ENCODE measurements at places on chromosomes 1 and 21.

DNA sequence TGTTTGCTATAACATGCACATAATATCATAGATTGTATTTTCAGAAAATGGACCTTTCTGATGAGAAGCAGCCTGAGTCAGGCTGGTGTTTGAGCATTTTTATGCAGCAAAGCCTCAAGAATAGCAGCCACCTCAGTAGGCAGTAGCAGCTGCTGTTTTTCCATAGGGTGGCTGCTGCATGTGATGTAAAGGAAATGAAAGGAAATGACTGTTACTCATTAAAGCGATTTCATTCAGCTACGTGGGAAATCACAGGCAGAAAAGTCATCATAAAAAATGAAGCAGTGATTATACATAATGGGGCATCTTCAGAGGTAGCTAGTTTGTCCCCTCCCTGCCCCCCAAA lies 110.4 kb downstream of the PATJ start:
- no peak for DNase-seq

DNA sequence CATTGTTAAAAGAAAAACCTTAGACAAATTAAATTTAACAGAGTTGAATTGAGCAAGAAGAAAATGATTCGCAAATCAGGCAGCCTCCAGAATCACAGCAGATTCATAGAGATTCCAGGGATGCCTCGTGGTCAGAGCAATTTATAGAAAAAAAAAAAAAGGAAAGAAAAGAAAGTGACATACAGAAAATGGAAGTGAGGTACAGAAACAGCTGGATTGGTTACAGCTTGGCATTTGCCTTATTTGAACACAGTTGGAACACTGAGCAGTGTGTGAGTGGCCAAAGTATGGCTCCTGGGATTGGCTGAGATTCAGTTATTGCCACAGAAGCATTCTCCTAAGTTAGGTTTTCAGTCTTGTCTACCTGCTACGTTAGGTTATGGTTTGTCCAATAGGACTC lies 9.1 kb upstream of the C21orf91 start:
- no peak for DNase-seq

- no peak for DNase-seq
Observed at GRCh38 chr1:218257971-218258370, 27.1 kb upstream of the RRP15 start.

DNA sequence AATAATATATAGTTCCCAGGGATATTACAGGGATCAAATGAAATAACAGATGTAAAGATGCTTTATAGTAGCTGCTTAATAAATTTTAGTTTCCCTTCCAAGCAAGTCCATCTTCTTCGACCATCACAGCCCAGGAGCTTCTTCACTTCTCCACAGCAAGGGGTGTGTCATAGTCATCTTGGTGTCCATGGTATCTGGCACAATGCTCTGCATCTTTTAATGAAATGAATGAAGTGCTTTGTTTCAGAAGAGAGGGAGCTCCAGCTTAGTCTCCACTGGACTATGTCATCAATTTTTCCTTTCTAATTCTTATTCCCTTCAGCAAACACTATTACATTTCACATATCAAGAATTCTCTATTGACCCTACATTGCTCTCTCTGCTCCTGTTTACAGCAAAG lies 4.9 kb upstream of the MACF1 start:
- DNase-seq: no peak

- no peak for DNase-seq
Observed at GRCh38 chr1:40723196-40723955, 31.9 kb downstream of the NFYC start.

GRCh38 chr1:71053758-71054157 lies 6.1 kb upstream of the PTGER3 start:
- no peak for DNase-seq

GRCh38 chr1:175186433-175187160 lies 6.0 kb downstream of the KIAA0040 start:
- no peak for DNase-seq

GRCh38 chr1:218049641-218050040 lies 235.5 kb upstream of the RRP15 start:
- no peak for DNase-seq

DNA sequence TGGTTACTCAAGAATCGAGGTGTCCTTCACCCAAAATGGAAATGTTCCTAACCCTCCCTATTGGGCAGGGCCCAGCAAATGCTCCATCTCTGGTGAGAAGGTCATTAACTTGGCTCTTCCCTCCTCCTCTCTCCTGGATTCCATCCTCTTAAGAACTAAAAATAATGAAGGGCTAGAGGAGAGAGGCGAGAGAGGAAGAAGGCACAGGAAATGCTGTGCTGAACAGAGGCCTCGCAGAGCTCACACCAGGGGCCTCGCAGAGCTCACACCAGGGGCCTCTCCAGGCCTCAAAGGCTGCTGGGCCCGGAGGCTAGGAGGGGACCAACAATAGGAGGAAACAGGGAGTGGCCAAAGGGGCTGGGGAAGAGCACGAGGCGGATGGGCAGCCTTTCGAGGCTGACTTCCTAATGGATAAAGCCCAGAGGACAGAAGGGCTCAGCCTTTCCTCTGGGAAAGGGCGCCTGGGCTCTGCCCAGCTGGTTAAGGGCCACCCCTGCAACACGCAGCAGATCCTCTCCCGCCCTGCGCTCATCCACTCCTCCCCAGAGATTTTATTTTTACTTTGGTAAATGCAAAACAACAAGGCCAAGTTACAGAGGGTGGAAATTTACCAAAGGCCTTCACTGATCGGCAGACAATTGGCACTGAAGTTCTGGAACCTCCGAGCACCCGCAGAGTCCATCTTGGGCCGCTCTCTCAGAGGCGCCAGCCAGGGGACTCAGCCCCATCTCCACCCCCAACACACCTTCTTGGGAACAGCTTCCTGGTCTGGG lies 78.5 kb downstream of the ITPKB start:
- DNase-seq: no peak

GRCh38 chr21:37636152-37636860 lies 269.7 kb downstream of the DYRK1A start:
- DNase-seq: no peak

DNA sequence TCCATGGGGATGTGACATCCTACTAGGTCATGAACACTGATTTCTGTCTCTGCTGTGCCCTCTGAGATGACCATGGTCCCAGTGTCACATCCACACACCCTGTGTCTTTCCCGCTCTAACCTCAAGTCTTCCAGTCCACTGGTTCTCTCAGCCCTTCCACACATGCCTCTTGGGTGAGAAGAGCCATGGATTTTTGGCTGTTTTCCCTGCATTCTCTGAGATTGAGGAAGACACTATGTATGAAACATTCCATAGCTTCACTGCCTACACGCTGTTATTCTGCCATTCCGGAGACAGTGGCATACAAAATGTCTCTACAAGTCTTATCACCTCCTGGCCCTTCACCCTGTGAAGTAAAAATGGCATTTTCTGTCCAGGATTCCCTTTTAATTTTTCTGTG lies 247.3 kb downstream of the BACH1 start:
- DNase-seq: no peak

GRCh38 chr1:31373056-31373896 lies at the start of gene FABP3:
Gene FABP3, minus strand, starts transcription at chr1:31373076. Its CDS starts 62 bp downstream, at chr1:31373014.
- no peak for DNase-seq

DNA sequence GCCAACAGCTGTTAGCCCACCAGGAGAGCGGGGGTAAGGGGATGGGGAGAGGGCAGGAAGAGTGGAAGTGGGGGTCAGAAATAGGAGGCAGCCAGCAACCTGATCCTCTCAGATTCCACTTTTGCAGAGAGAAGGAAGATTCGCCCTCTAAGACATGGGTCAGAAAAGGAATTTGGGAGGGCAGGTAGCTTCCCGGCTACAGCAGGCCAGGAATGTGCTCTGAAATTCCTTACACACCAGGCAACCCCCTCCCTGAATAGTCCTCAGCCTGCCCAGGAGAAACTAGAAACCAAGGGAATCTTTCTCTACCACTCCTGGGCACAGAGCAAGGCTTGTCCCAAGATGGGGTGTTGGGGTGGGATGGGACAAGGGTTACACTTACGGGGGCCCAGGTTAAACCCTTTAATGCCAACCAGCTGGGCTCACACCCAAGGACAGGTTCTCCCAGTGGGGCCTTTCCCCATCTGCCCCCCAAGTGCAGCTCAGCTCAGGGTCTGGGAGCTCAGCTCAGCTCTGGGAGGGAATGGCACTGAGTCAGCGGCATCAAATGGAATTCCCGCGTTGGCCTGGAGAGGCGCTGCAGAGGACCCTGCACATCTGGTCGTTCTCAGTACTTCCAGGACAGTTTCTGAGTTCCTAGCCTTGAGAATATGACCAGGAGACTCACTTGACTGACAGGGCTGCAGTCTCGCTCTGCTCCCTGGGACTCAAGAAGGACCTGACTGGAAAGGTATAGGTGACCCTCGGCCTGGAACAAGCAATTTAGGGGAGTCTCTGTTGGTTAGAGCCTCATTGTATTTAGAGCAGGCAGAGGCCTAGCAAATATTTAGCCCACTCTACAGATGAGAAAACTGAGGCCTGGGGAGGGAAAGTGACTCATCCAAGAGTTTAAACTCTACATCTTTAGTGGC lies 761 bp downstream of the TNNT2 start:
- no peak for DNase-seq

DNA sequence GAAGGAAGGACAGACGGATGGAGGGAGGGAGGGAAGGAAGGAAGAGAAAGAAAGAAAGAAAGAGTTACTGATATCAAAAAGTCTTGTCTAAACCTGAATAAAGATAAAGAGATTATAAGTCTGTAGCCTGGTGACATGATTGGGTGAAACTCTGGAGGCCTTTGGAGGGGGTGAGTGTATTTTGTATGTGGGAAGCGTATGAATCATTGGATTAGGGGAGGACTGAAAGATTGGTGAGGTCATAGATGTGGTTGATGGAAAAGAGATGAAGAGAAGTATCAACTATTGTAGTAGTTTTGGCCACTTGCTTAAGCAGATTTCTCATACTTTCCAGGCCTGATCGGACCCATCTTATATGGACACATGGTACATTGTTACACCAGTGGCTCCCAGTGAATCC lies 11.5 kb upstream of the KCNJ6 start:
- no peak for DNase-seq

DNA sequence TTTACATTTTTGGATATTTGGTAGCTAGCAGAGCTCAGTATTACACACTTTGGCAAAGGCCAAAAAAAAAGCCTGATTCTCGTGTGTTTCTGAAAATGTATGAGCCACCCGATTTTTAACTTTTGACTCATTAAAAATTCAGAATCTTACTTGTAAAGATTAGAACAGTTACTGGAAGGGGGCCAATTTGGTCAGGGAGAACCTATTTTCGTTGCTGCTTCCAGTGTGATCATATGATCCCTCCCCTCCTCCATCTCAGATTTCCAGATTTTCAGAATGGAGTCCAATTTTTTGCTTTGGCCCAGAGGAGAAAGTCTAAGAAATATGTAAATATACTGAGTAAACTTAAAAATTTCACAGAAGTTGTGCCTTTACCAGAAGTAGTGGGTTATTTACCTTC lies 3.2 kb upstream of the OR2AK2 start:
- no peak for DNase-seq

GRCh38 chr1:207904391-207904790 lies 6.5 kb downstream of the CD34 start:
- DNase-seq: no peak

DNA sequence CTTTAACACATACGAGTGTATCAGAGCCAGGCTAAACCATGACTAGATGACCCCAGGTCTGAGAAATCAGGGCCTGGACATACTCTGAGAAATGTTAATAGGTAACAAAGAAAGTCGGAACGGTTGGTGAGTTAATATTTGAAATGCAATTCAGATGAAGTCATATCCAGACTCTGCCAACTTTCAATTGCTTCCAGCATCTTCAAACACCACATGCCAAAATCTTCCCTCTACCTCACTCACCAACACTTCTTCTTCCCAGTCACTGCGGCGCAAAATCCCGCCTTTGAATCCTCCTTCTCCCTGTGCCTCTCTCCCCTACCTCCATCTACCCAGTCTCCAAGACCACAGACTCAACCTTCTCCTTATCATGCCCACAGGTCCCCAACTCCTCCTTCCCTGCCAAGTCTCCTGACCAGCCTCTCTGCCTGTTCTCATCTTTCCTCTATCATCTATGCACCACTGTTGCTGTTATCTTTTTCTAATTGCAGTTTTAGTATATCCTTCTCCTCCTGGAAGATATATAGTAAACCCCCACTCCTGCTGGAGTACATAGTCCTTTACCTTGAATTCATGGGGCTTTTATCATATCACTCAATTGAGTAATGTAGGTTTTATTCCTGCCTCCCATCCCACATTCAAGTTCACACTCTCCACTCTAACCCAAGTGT lies 41.3 kb downstream of the ZBTB18 start:
- DNase-seq: no peak

- no peak for DNase-seq
Observed at GRCh38 chr1:18397641-18398040, 83.1 kb upstream of the KLHDC7A start.

DNA sequence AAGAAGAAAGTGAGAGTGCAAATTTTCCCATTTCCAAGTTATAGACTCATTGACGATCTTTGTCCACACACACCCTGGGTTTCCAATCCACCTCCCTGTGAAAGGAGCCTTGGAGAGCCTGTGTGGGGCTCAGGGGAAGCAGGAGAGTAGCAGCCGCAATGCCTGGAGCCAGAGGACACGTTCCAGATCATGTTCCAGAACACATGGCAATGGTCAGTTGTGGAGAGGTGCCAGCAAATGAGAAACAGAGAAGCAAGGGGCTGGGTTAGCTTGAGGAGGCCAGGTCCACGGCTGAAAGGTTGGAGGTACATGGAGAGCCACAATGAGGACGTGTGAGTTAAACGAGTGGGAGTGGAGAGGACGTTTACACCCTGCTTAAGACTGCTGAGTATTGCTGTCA lies 33.0 kb upstream of the SIPA1L2 start:
- no peak for DNase-seq

DNA sequence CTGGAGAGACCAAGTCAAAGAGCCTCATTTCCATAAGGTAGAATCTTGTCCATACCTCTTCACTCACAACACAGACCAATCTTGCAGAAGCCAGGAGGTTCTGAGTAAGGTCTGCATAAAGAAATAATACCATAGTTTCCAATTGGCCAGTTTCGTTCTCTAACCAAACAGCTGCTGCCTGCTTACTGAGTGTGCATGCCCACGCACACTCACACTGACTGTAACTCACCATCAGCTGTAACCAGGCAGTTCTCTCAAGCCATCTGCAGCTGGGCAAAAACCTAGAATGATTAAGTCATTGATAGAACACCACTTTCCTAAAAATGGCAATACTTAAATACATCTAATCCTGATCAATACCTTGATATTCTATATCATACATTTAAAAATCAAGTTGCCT lies 106.6 kb upstream of the VAV3 start:
- no peak for DNase-seq

DNA sequence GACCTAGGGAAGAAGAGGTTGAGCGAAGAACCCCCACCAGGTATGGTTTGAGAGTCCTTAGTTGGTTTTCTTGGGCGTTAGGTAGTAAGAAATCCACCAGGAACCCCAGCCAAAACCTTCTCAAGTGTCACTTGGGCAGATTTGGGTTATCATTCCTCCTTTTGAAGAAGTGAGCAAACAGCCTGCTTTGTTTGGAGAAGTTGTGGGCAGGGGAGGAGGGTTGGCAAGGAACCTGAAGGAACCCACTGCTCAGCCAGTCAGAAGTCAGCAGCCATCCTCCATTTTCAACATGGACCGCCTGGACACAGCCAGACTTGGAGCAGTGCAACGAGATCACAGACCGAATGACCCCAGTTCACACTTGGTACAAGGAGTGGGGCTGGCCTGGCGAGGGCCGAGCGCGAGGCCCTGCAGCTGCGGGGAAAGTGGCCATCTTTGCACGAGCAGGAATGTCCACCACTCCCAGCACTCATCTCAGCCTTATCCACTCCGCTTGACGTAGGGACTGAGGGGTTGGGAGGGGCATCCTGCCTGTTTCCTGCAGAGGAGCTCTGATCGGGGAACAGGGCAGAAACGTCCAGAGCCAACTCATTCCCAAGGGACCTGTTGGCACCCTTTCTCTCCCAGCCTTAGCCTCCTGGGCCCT lies 7.2 kb downstream of the ADPRS start:
- no peak for DNase-seq

- DNase-seq: no peak
Observed at GRCh38 chr1:9035226-9035625, 9.0 kb upstream of the SLC2A7 start.

Measured in esophagus squamous epithelium (tissue), 5 donors.